ENCODE measurements at places on chromosomes 5 and 9. TPM values are rescaled to one million over a fixed set of nuclear protein-coding genes. Genes with fewer than 3 reads are reported as not detected.

FAM221B gene
- not detected for total RNA-seq

SEC61B gene
- total RNA-seq: 80.3 TPM

TMEFF1 gene
- 0.57 TPM for total RNA-seq

ADGRD2 gene
- total RNA-seq: not detected

HK3 gene
- total RNA-seq: not detected

APBA1 gene
- total RNA-seq: 7.1 TPM

LCP2 gene
- total RNA-seq: not detected

C9orf153 gene
- total RNA-seq: 0.18 TPM

HAVCR2 gene
- total RNA-seq: 0.09 TPM

ZBTB26 gene
- total RNA-seq: 2.4 TPM

TTLL11 gene
- total RNA-seq: 3.4 TPM

FOXD4 gene
- total RNA-seq: 0.28 TPM

LMAN2 gene
- 488 TPM for total RNA-seq

TMEM215 gene
- total RNA-seq: not detected

ZMYND19 gene
- 17.9 TPM for total RNA-seq
